ENCODE measurements at places on chromosomes 16 and 17.

- DNase-seq: peak; percentile 35
These were observed 26.9 kb upstream of the RPL38 start for GRCh38 chr17:74176546-74177001.

- DNase-seq: no peak
These were observed 263.5 kb downstream of the SNX29 start for GRCh38 chr16:12240036-12240435.

DNA sequence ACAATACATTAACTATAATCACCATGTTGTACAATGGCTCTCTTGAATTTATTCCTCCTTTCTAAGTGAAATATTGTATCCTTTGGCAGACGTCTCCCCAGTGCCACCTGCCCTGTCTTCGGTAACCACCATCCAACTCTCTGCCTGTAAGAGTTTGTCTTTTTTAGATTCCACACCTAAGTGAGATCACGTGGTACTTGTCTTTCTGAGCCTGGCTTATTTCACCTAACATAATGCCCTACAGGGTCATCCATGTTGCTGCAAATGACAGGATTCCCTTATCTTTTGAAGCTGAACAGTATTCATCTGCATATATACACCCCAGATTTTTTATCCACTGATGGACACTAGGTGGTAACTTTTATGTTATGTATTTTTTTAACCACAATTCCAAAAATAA, 24.2 kb downstream of the ORC6 start:
- no peak for DNase-seq

GRCh38 chr17:74571621-74572270, 4.4 kb upstream of the CD300H start:
- DNase-seq: no peak

DNA sequence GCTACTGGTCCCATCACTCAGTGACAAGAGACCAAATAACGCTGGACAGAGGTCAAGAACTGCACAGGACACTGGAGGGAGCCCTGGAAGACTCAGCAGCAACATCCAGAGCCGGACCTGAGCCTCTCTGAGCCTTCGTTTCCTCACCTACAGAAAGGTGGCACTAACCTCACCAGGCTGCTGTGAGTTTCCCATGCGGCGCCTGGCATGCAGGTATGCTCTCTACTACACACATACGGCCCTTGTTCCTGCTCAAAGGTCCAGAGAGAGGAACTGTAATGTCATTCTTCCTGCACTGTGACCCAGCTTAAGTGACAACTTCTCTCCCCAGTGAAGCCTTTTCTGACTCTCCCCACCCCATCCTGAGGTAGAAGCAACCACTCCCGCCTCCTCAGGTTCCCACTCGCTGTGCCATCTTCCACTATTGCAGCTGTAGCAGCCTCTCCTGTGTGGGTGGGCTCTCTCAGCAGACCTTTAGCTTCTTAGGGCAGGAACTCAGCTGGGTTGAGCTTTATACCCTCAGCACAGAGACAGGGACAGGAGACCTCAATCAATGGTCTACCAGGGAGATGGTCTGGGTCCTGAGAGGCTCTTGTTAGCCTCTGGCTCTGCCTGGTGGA, 43.9 kb upstream of the SREBF1 start:
- DNase-seq: no peak

DNA sequence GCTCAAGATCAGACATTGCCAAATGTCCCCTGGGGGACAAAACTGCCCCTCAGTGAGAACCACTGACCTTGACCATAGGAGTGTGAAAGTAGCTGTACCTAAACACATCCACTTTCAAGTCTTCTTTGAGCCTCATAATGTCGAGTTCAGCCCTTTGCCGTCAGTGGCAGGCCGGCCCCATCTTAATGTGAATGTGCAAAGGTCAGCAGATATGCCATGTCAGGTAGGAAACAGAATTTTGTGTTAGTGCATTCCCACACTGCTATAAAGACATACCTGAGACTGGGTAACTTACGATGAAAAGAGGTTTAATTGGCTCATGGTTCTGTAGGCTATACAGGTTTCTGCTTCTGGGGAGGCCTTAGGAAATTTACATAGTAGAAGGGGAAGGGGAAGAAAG, 95.1 kb upstream of the PIRT start:
- no peak for DNase-seq
